ENCODE measurements at places on chromosomes 5 and 9.

- DNase-seq, result no peak
These were observed 40.5 kb upstream of the TMC1 start for GRCh38 chr9:72480921-72481320.

DNA sequence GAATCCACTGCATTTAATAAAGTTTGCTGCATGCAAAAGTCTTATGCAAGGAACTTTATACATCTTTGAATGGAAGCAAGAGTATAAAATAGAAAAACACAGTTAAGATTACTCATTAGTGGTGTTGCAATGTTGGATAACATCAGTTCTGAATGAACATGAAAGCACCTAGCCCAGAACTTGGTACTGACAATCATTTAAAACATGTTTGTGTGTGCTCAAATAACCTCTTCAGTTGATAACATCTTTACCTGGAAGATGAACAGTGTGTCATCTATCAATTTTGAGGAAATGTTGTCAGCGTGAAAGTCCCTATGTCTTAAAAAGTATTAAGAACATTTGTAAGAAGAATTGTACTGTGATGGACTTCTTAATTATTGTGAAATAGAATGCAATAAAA lies 370.4 kb upstream of the GRAMD2B start:
- no peak for DNase-seq

DNA sequence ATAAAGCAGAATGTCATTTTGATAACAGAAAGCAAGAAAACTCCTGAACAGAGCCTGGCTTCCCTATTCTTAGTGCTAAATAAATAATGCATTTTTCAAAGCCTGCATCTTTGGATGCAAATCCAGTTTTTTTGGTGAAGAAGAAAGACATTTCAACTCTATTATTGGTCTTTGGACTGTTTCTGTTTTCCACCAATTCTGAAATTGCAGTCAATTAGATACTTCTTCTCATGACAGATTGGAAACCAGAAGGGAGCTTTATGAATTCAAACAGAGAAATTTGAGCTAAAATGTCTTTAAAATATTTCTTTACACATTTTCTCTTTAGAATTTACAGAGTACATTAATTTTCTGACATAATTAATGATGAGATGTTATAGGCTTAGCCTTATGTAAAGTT lies 189.8 kb downstream of the YTHDC2 start:
- no peak for DNase-seq

DNA sequence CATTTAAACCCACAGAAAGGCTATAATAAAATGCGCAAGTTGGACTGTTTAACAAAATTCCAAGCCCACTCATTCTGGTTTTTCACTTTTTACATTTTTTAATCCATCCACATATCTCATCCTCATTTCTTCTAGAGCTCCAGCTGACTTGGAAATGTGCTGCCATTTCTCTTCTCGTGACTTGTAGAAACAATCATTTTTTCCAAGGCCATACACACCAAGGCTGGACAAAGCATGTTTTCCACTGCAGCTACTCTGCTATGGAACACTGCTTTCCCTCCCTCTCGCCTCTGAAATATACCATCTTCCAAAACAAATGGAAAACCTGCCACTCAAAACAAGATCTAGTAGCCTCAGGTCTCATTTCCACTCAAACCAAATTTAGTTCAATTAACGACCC lies 141.1 kb downstream of the ESM1 start:
- no peak for DNase-seq

DNA sequence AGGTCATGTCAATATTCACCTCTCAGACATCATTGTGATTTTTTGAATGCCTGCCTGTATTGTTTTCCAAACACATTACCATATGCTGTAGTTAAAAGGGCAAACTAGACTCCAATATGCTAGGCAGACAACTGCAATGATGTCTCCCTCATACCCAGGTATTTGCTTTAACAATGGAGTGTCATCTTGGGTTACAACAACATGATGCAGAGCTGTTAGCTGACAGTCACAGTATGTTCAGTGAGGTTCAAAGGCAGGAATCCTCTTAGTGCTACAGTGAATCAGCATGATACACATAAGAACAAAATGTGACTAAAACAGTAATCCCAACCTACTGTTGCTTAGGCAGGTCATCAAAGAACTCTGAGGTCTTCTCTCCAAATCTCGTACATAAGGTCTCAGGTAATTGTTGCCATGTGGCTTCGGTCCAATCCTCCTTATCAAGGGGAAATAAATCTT lies 24.0 kb downstream of the OR1J1 start:
- DNase-seq, result no peak

GRCh38 chr5:14129123-14129522 lies 14.0 kb upstream of the TRIO start:
- no peak for DNase-seq

- DNase-seq, result no peak
These were observed 37.0 kb downstream of the DPYSL3 start for GRCh38 chr5:147472664-147473475.

DNA sequence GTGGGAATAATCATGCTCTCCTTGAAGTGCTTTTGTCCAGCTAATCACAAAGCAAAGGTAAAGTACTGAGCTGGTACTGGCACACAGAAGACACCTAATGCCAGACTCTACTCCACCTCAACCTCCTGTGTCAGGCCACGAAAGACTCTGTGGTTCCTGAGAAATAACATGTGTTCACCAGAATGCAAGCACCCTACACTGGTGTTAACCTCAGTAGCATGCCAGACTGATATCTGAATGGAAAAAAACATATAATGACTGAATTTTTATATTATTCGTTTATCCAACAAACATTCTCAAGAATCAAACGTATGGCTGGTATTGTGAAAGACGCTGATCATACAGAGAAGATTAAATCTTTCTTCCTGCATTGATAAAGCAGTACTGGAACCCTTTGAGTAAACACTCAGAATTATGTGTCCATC lies 97.1 kb upstream of the IFNE start:
- no peak for DNase-seq

DNA sequence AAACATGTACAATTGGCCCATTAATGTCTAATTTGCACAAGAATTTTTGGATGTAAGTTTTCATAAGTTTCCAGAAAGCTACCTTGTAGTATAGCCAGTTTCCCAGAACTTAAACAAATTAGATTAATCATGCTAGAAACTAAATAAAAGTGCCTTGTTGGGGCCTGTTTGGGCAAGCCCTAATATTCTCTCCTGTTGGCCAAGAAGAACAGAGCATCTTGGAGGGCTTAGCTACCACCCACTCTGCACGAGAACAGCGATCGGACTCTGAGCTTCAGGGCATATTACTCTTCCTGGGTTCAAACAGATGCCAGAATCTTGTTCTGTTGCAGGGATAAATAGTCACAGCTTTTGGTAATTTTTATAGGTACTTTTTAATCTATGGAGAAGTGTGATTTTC lies 88.2 kb downstream of the GAS1 start:
- no peak for DNase-seq

DNA sequence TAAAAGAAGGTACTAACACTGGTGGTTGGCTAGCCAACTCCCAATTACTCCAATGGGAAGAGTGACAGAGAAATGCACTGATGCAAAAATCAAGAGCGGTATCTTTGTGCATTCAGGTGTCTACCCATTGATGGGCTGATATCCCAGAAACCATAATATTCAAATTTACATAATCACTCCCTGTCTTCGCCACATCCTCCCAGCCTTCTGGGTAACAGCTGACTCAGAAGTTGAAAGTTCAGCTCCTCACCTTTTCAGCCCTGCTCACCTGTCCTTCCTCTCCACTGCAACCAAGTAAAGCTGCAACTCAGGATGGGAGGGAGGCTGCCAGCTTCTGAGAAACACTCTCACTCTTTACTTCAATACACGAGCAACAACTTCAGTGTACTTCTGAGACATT lies 6.9 kb downstream of the SUSD1 start:
- no peak for DNase-seq

DNA sequence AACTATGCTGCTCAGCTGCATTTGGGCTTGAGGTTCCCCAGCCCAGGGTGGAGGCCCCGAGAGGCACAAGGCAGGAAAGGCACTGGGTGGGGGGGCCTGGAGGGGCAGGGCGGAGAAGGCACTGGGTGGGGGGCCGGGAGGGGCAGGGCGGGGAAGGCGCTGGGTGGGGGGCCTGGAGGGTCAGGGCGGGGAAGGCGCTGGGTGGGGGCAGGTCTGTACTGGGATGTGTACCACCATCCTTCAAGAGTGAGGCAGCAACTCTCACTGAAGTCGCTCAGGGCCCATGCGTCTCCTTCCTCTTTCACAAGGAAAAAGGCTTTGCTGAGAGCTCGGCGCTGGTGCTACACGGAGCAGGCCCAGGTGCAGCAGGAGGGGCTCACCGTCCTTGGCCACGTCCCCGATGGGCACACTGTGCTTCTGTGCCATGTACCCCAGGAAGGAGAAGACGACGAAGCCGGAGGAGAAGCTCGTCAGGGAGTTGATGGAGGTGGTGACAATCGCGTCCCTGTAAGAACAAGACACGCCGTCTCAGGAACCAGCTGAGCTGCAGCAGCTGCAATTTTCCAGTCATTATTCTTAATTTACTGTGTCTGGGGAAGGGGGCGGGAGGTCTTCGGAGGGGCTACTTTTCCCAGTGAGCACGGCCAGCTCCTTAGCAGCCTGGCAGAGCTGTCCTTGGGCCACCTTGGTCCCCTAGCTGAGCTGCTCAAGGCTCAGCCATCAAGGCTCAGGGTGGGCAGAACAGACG lies 30.8 kb downstream of the SLC6A3 start:
- DNase-seq, result no peak

DNA sequence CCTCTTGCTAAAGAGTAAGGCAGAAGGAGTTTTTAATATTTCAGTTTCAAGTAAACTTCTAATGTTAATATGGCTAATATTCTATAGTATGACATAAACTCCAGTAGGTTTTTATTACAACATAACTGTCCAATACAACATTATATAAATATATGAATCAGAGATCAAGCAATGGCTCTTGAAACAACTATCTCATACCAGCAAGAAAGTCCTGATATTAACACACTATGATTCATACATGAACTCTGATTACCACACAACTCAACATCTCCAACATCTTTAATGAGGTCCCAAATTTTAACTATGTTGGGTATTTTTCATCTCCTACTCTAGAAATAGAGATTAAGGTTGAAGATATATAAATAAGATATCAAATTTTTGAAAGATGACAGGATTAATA lies 878.3 kb downstream of the TLE1 start:
- DNase-seq, result no peak

- no peak for DNase-seq
These were observed 124.5 kb downstream of the GDNF start for GRCh38 chr5:37715361-37715760.

- DNase-seq, result no peak
These were observed 5.9 kb upstream of the CSF1R start for GRCh38 chr5:150092159-150092787.

DNA sequence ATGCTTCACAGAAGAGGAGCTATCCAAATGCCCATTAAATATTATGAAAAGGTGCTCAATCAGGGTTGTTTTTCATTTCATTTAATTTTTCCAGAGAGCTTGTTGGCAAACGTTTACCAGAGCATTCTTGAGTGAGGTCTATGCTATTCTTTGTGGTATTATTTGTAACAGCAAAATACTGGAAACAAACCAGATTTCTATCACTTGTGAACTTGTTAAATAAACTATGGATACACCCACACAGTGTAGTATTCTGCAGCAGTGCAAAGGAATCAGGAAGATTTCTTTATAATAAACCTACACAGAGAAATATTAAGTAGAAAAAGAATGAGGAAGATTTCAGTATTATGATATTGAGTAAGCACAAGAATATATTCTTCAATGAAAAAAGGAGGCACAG lies 15.0 kb upstream of the SLC1A1 start:
- DNase-seq, result no peak

DNA sequence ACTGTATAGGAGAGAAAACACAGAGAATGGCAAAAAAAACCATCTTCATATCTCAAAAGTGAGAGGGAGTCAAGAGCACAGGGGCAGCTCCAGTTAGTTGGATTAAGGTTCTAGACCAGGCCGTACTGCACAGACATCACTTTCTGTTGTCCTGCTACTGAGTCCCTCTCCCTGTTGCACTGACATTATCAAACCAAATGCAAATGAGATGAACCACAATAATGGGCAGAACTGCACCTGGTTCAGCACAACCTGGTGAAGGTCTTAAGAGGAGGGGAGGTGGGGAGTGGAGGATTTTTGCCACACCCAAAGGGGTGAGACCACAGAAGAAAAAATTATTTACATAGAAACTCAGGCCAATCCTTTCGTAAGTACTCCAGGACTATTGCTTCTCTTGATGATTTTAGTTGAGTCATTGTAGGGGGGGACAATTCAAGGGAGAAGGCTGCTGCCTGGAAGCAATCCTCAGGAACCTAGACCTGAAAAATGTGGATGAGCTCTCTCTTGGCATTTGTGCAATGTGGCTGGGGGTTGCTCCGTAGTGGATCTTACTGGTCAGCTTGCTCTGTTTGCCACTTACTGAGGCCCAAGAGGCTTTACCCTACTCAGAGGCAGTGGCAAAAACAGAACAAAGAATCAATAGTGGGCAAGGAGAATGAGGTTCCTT lies 94.5 kb upstream of the PPP1R2B start:
- no peak for DNase-seq

GRCh38 chr5:147223343-147223742 lies 11.5 kb upstream of the STK32A start:
- DNase-seq, result no peak

GRCh38 chr9:113985968-113986585 lies 92.0 kb downstream of the AMBP start:
- DNase-seq, result no peak

GRCh38 chr5:105639068-105639467 lies 2031.7 kb downstream of the EFNA5 start:
- DNase-seq, result no peak

- DNase-seq, result no peak
These were observed 30.2 kb downstream of the PAEP start for GRCh38 chr9:135591506-135592330.

GRCh38 chr5:78288246-78288645 lies 6.3 kb downstream of the AP3B1 start:
- no peak for DNase-seq

GRCh38 chr9:13444245-13445102 lies 165.0 kb upstream of the MPDZ start:
- DNase-seq, result no peak

- no peak for DNase-seq
These were observed 79.4 kb downstream of the SLC1A3 start for GRCh38 chr5:36685631-36686288.

DNA sequence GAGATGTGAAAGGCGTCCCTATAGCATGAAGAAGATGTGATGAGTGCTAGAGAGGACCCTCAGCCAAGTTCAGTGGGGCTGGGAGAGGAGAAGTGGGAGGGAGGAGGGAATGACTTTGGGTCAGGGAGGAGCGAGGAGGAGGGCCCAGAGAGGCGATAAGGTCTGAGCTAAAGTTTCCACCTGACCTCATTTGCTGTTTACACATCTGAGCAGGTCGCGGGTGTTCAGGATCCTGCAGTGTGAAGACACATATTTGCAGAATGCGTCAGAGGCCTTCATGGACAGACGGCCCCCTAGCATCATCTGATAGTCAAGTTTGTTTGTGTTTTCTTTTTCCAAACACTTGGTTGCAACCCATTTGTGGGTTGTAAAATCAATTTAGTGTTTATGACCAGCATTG lies 18.9 kb upstream of the IGFBPL1 start:
- DNase-seq, result no peak

- DNase-seq, result no peak
These were observed 457.5 kb downstream of the ENC1 start for GRCh38 chr5:74183041-74183440.

GRCh38 chr9:70257991-70258691 lies 637 bp upstream of the SMC5 start:
- DNase-seq, result no peak

Data from NCI-H2107 (cell line).